ENCODE measurements at places on chromosomes 2 and 18.

DNA sequence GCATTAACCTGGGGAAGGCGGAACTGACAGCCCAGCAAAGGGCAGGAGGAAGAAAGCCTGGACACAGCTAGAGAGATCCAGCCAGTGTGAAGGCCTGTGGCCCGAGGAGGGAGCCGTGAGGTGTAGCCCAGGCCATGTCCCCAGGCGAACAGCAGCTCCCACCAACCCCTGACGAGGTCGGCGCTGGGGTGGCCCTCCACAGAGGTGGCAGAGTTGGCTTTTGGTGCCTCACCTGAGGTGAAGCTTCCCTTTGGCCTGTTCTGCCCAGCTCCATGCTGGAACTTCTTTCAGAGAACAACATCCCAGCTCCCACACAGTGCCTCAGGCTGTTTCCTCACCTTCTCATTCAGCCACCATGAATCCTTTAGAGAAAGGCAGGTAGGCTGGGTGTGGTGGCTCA is 13.3 kb downstream of the TMEM177 start:
- DNase-seq: no peak

GRCh38 chr2:217958884-217959225 is 43.9 kb downstream of the TNS1 start:
- no peak for DNase-seq

- no peak for DNase-seq
These were observed 115.2 kb upstream of the REV1 start for GRCh38 chr2:99605036-99605435.

- peak; percentile 34 for DNase-seq
These were observed 450.4 kb upstream of the TCF4 start for GRCh38 chr18:56038171-56039030.

DNA sequence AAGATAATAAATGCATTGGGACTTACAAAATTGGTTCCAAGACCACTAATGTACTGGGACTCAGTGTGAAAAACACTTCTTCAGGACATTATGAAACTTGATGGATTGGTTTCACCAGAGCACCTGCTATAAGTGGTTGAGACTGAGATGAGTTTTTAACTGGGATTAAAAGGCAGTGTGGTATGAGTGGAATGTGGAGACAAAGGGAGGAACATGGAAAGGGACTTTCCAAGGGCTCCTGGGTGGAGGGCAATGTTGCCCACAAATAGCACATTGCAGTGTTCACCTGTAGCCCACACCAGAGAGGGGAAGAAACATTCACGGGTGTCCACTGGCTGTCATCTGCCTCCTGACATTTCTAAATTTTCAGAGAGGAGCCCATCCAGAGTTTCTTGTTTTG is 253.3 kb upstream of the TANK start:
- no peak for DNase-seq

GRCh38 chr2:189659734-189660133 is 1.5 kb upstream of the ASNSD1 start:
- DNase-seq: no peak

DNA sequence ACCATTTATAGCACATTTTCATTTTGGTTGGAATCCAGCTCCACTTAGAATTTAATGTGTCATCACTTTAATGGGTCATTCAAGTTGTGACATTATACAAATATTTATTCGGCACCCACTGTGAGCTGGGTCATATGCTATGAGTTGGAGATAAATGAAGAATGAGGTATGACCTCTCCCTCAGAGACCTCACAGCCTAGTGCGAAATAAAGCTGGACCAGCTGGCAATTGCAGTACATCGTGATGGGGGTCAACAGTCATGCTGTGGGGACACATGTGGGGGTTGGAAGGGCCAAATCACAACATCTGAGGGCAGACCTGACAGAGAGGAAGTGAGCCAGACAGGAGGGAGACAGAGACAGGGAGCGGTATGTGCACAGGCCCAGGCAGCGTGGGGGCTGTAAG is 175.4 kb downstream of the MAIP1 start:
- peak; percentile 29 for DNase-seq

DNA sequence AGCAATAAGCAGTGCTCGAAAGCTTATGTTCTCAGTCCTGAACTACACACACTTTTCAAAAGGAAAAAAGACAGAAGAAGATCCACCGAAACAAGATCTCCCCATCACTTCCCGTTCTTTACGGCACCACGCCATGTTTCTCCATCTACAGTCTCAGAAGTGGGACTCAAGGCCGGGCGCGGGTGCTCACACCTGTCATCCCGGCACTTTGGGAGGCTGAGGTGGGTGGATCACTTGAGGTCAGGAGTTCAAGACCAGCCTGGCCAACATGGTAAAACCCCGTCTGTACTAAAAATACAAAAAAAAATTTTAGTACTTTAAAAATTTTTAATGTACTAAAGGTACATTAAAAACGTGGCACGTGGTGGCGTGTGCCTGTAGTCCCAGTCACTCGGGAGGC is 31.2 kb downstream of the ZNF516 start:
- DNase-seq: no peak
